Thoracic aorta (tissue), 2 donors: ENCODE measurements at places on chromosomes 4 and X. TPM values are rescaled to one million over a fixed set of nuclear protein-coding genes. Genes with fewer than 3 reads are reported as not detected.

Gene TMSB15C
- 4.3 TPM for total RNA-seq

Gene GALNTL6
- total RNA-seq, result 3.8 TPM

Gene HNRNPH2
- 24.9 TPM for total RNA-seq

Gene TCEAL4
- 386 TPM for total RNA-seq

Gene ARL9
- not detected for total RNA-seq

Gene POLN
- 3.2 TPM for total RNA-seq

Gene SMIM10L2A
- total RNA-seq, result 0.14 TPM

Gene EXOC1
- total RNA-seq, result 60.5 TPM

Gene FATE1
- total RNA-seq, result not detected

Gene IGSF1
- 1.2 TPM for total RNA-seq

Gene AIFM1
- total RNA-seq, result 11.4 TPM
